ENCODE measurements at places on chromosomes 5 and 9. TPM values are rescaled to one million over a fixed set of nuclear protein-coding genes. Genes with fewer than 3 reads are reported as not detected.

DNA sequence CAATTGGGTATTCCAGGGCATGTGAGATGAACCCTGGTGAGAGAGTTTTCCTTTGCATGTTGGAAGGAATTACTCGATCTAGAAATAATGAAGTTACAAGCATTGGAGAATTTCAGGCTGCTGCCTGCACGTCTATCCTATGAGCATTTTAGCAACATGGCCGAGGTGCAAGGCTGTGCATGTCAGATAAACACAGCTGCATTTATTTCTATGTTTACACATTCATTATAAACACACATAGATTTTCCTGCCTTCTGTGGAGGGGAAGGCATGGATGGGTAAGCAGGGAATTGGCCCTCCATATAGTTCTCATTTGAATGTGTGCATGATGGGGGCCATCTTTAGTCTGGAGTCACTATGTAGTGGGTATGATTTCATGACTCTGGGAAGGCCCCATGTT is 42.3 kb downstream of the AOPEP start:
- DNase-seq: no peak

- DNase-seq: peak; percentile 93
Observed at GRCh38 chr9:72526901-72527800, 5.7 kb downstream of the TMC1 start.

GRCh38 chr5:42889311-42889933 is 77.7 kb upstream of the SELENOP start:
- peak; percentile 41 for DNase-seq

TAS2R1 gene
- 0.19 TPM for total RNA-seq

SEMA5A gene
- total RNA-seq: 67.2 TPM

OR1N2 gene
- total RNA-seq: not detected
